ENCODE measurements at places on chromosomes 2 and 18.

DNA sequence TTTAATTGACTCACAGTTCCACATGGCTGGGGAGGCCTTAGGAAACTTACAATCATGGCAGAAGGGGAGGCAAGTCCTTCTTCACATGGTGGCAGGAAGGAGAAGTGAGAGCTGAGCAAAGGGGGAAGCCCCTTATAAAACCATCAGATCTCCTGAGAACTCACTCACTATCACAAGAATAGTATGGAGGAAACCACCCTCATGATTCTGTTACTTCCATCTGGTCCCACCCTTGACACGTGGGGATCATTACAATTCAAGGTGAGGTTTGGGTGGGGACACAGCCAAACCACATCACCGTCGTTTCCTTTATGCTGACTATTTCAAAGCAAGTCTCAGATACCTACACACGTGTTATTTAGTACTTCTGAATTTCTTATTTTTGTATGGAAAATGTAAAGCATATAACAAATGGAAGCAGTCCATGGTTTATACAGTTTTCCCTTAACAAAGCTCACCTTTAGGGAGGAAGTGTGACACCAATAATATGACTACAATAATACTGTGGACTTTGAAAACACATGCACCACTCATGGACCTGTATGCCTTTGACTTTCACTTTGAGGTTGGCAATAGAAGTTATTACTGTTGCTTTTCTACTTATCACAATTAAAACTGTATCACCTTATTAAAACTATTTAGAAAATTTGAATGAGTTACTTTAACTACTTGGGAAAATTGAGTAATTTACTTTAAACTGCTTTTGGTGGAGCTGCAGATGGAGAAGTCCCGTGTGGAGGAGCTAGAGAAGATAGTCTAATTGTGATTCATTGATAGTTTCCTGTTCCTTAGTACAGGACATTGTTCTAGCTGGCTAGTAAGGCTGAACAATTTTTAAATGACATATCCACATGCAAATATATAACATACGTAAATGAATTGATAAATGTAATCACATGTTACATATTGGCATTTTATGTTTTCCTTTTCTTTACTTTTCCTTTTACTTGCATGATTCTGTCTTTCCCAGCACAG is 37.3 kb downstream of the MTCL1 start:
- no peak for DNase-seq

- no peak for DNase-seq
Measured at GRCh38 chr18:7164323-7165004, 46.9 kb upstream of the LAMA1 start.

GRCh38 chr2:241064802-241065354 is 37.2 kb downstream of the MTERF4 start:
- peak; percentile 6 for DNase-seq

GRCh38 chr2:19577723-19578122 is 219.3 kb upstream of the OSR1 start:
- no peak for DNase-seq

GRCh38 chr2:26325851-26326250 is 20.1 kb upstream of the SELENOI start:
- no peak for DNase-seq

GRCh38 chr18:9081940-9082339 is 20.6 kb upstream of the NDUFV2 start:
- no peak for DNase-seq

Measured in right forelimb (tissue), 1 donor.